NCI-H2081 treated with DMSO at 0.1 percent for 48 hours (cell line): ENCODE measurements at places on chromosomes 5 and 9.

- DNase-seq: no peak
Observed at GRCh38 chr9:126173401-126173800, 153.2 kb upstream of the MVB12B start.

- DNase-seq: no peak
Observed at GRCh38 chr9:98339987-98340800, 84.7 kb upstream of the TBC1D2 start.

GRCh38 chr9:113633782-113634595 is 170.5 kb downstream of the RGS3 start:
- DNase-seq: no peak

GRCh38 chr9:87909310-87910041 is 8.3 kb upstream of the SPATA31C1 start:
- DNase-seq: no peak

DNA sequence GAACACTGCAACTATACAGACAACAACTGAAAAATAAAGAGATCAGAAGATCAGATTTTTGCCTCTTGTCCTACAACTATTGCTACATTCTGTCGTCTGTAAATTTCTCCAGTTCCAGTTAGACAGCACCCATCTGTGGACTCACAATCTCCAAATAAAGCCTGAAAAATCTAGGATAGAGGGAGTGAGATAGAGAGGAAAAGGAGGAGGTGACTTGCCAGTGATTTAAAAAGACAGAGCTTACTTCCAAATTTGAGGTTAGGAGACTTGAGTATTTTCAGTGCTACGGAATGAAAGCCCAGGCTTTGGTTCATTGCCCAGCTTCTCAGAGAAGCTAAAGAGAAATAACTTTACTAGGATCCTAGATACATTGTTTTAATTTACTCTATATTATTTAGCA is 63.6 kb downstream of the PTCD2 start:
- DNase-seq: no peak

- no peak for DNase-seq
Observed at GRCh38 chr5:124274949-124275348, 471.5 kb downstream of the ZNF608 start.

DNA sequence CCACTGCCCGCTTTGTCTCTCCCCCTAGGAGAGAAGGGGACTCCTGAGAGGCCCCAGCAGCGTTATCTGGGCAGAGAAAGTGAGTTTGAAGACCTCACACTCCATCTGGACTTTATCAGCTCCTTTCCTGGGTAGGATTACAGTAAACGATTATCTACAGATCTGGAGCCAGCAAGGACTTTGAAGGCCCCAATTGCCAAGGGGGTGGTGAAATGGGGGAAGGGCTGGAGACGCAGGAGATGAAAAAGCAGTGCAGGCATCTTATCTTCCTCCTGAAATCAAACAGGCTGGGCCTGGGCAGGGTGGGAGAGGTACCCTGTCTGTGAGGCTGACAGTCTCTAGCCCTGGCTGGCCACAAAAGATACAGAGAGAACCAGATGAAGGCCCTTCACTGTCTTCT is 105.8 kb upstream of the MSX2 start:
- DNase-seq: no peak
